SJSA1 (cell line): ENCODE measurements at places on chromosomes 13 and 19. TPM values are rescaled to one million over a fixed set of nuclear protein-coding genes. Genes with fewer than 3 reads are reported as not detected.
A peak's percentile ranks its signal among the peaks of the same experiment; 100 is the strongest.

- peak; percentile 51 for DNase-seq
These were observed 9.1 kb upstream of the ANKRD10 start for GRCh38 chr13:110923777-110924638.

DNA sequence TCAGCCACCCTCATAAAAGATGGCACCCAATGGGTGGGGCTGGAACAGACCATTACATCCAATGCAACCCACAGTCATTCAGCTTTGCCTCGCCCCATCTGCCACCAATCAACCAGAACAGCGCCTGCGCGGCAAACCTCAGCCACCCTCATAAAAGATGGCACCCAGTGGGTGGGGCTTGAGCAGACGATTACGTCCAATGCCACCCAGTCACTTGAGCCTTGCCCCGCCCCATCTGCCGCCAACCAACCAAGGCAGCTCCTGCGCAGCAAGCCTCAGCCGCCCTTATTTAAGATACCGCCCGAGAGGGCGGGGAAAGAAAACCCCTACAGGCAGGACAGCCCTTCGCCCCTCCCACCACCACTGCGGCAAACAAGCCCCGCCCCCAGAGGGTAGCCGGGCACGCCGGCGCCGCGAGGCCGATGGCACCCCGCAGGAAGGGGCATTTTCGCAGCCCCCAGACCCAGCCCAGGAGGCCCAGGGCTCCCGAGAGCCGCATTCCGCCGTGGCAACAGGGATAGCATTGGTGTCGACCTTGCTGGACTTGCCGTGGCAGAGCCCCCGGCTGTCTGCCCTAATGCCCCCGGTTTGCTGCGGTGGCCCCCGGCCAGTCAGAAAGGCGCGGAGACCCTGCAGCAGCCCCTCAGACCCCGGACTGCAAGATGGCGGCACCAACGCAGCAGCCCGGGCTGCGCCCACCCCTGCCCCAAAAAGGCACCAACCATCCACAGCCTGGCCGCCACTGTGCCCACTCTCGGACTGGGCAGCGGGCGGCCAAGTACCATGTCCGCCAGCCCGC, 675 bp downstream of the PEG3 start:
- no peak for DNase-seq

- DNase-seq = no peak
These were observed 21.3 kb upstream of the EPHX3 start for GRCh38 chr19:15253513-15253912.

Gene KLK14
- total RNA-seq = not detected in 2 replicates

Gene HPN
- total RNA-seq = not detected in 2 replicates

Gene SLAIN1
- not detected in 2 replicates for total RNA-seq

Gene MEF2B
- 0.11 TPM in 1 of 2 replicates, not detected in the other for total RNA-seq
